Breast epithelium (tissue), 4 donors: ENCODE measurements at places on chromosomes 4 and X. TPM values are rescaled to one million over a fixed set of nuclear protein-coding genes. Genes with fewer than 3 reads are reported as not detected.

CTAG2 gene
- not detected for total RNA-seq

SCD5 gene
- total RNA-seq: 17.0 TPM

MID1 gene
- 6.9 TPM for total RNA-seq

APELA gene
- 0.73 TPM for total RNA-seq

CDS1 gene
- 1.1 TPM for total RNA-seq

SYN1 gene
- total RNA-seq: not detected

DGAT2L6 gene
- not detected for total RNA-seq

TDO2 gene
- total RNA-seq: not detected

PJA1 gene
- 20.0 TPM for total RNA-seq

DCAF16 gene
- 28.2 TPM for total RNA-seq

GABRE gene
- 120 TPM for total RNA-seq

GIMD1 gene
- not detected for total RNA-seq

MEPE gene
- total RNA-seq: not detected

IQCM gene
- total RNA-seq: not detected

CORIN gene
- 1.6 TPM for total RNA-seq

RIPPLY1 gene
- total RNA-seq: 0.66 TPM

WDR13 gene
- 97.2 TPM for total RNA-seq

HERC5 gene
- 5.9 TPM for total RNA-seq

ADH1B gene
- total RNA-seq: 1,871 TPM

SYNPO2 gene
- 90.1 TPM for total RNA-seq

SPINK2 gene
- total RNA-seq: 2.4 TPM

REPS2 gene
- 13.1 TPM for total RNA-seq

JCHAIN gene
- total RNA-seq: 700 TPM

RAB33B gene
- 13.4 TPM for total RNA-seq

GYG2 gene
- 40.6 TPM for total RNA-seq

PPARGC1A gene
- 7.9 TPM for total RNA-seq

USP26 gene
- total RNA-seq: not detected

SLC26A1 gene
- 0.48 TPM for total RNA-seq

GATA1 gene
- not detected for total RNA-seq

RNF212 gene
- 5.1 TPM for total RNA-seq

GPC3 gene
- total RNA-seq: 29.7 TPM

CMC4 gene
- total RNA-seq: 18.7 TPM

NKX6-1 gene
- total RNA-seq: 0.33 TPM

GSTCD gene
- 9.0 TPM for total RNA-seq

ARR3 gene
- total RNA-seq: not detected

ALG13 gene
- total RNA-seq: 110 TPM

TMEM144 gene
- 44.2 TPM for total RNA-seq

NBDY gene
- 14.5 TPM for total RNA-seq

PDZD4 gene
- 0.80 TPM for total RNA-seq

GALNTL6 gene
- not detected for total RNA-seq

MANBA gene
- total RNA-seq: 56.2 TPM

DRP2 gene
- under 0.01 TPM for total RNA-seq

NWD2 gene
- total RNA-seq: 2.2 TPM

USP17L19 gene
- total RNA-seq: not detected

TLR7 gene
- total RNA-seq: 0.98 TPM

PNMA3 gene
- total RNA-seq: not detected

SCLT1 gene
- total RNA-seq: 23.6 TPM

ADH1C gene
- total RNA-seq: 31.8 TPM

CNKSR2 gene
- 11.2 TPM for total RNA-seq

FAM9C gene
- total RNA-seq: not detected

SLC16A2 gene
- 10.8 TPM for total RNA-seq

ZAR1 gene
- 0.32 TPM for total RNA-seq

CFP gene
- total RNA-seq: 17.4 TPM

ANKRD17 gene
- total RNA-seq: 53.0 TPM

RAB40AL gene
- total RNA-seq: 3.6 TPM

GAGE12G gene
- total RNA-seq: not detected

TBL1X gene
- 24.6 TPM for total RNA-seq
